Caki2 (cell line): ENCODE measurements at places on chromosomes 16 and 17. TPM values are rescaled to one million over a fixed set of nuclear protein-coding genes. Genes with fewer than 3 reads are reported as not detected.

Gene HOXB9
- 0.84 and 2.1 TPM in 2 replicates for total RNA-seq

Gene KRTAP9-8
- total RNA-seq: not detected in 2 replicates

Gene ATP2C2
- total RNA-seq: not detected in 2 replicates

Gene WFIKKN2
- not detected in 2 replicates for total RNA-seq

Gene CARD14
- total RNA-seq: not detected in 2 replicates

Gene MT3
- total RNA-seq: not detected in 2 replicates

Gene SERPINF2
- total RNA-seq: 0.14 and 0.68 TPM in 2 replicates

Gene FAM20A
- not detected in 2 replicates for total RNA-seq

Gene AIPL1
- not detected in 2 replicates for total RNA-seq

- no peak for DNase-seq
Measured at GRCh38 chr17:3904501-3904900, 11.6 kb upstream of the CAMKK1 start.

- DNase-seq: no peak
Measured at GRCh38 chr16:2842340-2843000, 12.4 kb downstream of the ZG16B start.

- DNase-seq: no peak
Measured at GRCh38 chr16:60818465-60818864, 1217.8 kb downstream of the CDH8 start.

DNA sequence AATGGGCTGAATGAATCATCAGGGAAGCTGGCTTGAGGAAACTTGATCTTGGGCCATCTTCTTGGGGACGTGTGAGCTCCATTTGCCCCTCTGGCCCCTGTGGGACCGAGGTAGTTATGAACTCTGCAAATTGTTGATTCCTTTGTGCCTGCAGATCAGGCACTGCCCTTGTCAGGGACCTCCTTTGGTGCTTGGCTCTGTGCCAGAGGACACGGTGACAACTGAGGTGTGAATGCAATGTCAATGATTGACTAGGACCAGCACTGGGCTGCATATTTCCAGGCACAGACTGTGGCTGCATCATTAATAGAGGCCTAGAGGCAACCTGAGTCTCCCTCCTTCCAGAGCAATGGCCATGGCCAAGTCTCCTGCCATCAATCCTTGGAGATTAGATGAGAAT lies 23.8 kb downstream of the PDILT start:
- DNase-seq: peak; percentile 81

DNA sequence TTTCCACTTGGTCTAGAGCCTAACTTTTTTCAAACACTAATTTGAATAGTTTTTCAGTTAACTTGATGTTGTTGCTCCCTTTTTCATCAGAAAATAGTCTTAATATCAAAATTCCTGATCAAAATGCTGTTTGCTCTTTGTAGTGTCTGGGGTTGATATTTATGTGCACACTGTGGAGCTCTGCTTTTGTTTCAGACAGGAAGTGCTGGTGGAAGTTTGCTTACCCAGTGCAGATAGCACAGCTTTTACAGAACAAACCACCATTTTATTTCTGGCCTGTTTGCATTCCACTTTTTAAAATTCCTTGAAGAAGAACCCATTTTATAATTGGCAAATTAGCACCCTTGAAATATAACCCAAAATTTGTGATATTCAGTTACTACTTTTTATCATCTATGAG lies 125.4 kb downstream of the MRTFB start:
- DNase-seq: no peak

GRCh38 chr17:1467898-1468492 lies 12.0 kb upstream of the CRK start:
- no peak for DNase-seq

- DNase-seq: peak; percentile 88
Measured at GRCh38 chr17:40095944-40096791, 4.2 kb downstream of the NR1D1 start.

DNA sequence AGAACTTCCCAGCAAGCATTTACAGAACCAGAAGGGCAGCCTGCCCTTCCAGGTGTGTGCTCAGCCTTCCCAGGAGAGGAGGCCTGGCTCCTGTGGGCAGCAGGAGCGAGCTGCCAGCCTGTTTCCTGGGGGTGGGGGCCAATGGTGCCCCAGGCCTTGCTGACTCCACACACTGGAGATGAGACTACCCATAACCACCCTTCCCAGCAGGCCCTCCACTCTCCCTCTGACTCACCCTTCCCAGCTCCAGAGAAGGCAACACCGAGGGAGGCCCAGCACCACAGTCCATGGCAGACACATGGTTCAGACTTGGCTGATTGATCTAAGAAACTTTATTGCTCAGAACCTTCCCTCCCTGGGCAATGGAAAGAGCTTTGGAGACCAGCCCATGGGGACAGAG lies 1.8 kb upstream of the PRSS53 start:
- DNase-seq: no peak

DNA sequence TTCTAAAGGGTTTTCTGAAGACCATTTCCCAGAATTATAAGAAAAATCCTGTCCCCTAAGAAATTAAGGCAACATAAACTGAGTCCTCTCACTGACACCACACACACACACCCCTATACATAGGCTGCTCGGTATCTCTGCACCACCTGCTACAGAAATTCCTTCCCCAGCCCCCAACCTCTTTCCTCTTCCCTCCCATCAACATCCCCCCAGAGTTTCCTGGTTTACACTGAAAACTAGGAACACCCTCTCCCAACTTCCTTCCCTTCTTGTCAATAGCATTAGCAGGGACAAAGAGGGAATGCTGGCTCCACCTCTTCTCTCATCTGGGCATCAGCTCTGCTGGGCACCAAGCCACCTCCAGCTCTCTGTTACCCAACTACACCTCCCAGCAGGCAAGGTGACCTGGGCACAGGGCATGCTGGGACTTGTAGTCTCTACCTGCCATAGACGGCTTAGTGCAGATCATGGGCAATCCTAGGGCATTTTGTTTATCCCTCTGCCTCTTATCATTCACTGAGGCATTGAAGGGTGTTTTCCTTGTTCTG lies 15.7 kb downstream of the CAVIN1 start:
- peak; percentile 70 for DNase-seq

DNA sequence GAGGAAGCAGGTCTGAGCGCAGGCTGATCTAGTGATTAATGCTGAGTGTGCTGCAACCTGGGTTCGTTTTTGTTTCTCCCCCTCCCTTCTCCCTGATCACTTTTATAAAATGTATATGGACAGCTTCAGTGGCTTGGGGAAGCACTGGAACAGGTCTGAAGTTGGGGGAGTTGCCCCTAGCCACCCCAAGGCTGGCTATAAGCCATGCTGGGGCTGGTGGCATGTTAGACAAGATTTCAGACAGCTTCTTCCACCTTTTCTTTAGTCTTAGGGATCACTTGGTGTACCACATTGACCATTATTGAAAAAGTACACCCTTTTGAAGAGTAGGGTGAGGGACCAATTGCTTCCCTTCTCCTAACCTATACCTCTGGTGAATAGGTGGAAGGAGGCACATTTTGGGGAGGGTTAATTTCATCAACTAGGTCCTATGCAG lies 3.8 kb upstream of the VAC14 start:
- DNase-seq: no peak

GRCh38 chr16:2761472-2761871 lies 9.0 kb downstream of the SRRM2 start:
- no peak for DNase-seq

GRCh38 chr17:55776271-55776670 lies 25.4 kb downstream of the PCTP start:
- DNase-seq: no peak

DNA sequence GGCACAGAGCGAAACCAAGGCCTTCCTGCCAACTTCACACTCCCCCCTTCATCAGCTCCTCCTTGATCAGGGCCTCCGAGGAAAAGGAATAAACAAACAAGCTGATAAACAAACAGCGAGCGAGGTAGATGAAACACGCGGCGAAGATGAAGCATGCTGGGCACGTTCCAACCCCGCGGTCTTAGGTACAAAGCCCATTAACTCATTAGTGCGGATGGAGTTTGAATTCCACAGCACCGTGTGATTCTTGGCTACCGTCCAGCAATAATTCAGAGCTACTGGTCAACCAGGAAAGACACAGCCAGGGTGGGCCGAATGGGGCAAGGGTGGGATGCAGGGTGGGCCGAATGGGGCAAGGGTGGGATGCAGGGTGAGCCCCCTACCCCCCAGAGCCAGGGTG lies 67.3 kb downstream of the RBFOX3 start:
- DNase-seq: no peak

DNA sequence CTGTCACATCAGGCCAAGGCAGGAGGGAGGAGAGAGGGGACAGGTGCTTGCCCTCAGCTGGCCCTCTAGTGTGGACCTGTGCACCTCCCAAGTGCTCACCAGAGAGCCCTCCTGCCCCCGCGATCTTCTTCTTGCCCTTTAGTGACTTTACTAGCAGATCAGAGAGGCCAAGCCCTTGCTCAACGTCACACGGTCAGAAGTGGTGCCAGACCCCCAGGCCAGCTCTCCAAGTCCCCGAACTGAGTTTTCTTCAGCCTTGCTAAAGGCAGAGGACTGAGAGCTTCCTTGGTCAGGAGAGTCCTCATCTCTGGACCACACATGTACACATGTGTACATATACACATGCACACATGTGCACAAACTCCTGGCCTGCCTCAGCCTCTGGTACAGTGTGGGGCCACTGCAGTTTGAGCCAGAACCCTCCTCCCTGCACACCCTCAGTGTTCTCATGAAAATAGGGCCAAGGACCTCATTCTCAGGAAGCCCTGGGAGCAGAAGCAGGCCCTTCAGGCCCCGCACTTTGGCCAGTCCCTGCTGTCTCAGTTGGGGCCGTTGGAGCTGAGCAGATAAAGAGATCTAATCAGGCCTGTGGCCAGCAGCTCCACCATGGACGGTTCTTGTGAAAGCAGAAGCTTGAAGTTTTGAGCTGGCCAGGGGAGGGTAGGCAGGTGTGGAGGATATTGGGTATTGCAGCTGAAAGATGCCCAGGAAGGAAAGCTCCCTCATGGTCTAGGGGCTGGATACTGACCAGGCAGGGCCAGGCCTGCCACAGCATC lies 7.4 kb upstream of the EPX start:
- no peak for DNase-seq

DNA sequence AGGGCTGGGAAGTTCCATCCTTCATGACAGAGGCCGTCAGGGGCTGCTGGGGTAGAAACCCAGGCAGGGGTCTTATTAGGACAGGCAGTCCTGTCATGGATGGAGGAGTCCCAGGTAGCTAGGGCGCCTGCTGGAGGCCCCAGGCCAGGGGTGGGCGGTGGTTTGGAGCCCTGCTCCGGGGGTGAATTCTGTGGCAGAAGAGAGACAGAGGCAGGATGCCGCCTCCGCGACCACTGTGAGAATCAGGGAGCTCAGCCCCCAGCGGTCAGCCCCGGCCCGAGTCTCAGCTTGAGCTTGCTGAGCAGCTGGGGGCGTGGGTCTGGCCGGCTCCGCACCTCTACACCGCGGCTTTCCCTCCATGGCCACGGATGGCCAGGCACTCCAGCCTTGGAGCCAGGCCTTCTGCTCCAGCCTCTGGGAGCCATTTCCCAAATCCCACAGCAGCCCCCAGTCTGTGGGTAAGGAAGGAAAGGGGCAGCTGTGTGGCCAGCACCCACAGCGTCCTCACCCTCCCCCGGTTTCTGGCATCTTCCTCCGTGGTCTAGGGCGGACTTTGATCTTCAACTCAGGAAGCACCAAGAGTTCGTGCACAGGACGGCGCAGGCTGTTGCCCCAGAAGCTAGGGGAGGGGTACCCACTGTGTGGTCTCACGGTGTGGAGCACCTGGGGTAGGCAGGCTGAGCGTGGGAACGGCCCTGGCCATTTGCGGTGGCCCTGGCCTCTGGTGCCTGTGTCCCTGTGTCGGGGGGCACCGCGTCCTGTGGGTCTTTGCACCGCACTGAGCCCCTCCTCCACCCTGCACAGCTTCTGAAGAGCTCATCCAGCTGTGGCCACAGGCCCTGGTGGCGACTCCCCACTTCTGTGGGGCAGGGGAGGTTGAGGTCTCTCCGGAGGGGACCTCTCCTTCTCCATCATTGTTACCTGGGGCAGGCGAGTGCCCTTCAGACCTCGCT lies 14.1 kb downstream of the CD7 start:
- no peak for DNase-seq

GRCh38 chr16:79714440-79714839 lies 113.9 kb upstream of the MAF start:
- no peak for DNase-seq

DNA sequence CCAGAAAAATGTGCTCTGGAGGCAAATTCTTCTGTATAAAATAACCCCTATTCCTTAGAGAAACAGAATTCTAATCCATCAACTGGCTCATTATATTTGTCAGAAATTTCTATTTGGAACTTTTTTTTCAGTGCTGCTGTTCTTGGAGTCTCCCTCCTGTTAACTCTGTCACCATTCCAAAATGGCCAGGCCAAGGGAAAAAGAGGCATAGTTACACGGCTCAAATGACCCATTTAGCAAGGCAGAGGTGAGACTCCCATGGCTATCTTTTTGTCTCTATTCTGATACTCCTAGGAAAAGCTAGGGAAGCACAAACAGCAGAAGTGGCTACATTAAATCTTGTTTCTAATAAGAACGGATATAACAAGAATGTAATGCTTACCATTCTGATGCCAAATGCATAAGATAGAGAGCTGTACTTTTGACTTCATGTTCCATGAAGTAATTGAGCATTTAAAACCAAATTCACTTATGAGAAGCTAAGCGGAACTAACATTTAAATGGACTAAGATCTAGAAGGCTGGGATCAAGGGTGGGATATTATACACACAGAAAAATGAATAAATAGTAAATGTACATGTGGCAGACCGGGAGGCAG lies 64.4 kb upstream of the CORO6 start:
- no peak for DNase-seq

GRCh38 chr17:57485916-57486881 lies 229.9 kb downstream of the MSI2 start:
- DNase-seq: no peak

DNA sequence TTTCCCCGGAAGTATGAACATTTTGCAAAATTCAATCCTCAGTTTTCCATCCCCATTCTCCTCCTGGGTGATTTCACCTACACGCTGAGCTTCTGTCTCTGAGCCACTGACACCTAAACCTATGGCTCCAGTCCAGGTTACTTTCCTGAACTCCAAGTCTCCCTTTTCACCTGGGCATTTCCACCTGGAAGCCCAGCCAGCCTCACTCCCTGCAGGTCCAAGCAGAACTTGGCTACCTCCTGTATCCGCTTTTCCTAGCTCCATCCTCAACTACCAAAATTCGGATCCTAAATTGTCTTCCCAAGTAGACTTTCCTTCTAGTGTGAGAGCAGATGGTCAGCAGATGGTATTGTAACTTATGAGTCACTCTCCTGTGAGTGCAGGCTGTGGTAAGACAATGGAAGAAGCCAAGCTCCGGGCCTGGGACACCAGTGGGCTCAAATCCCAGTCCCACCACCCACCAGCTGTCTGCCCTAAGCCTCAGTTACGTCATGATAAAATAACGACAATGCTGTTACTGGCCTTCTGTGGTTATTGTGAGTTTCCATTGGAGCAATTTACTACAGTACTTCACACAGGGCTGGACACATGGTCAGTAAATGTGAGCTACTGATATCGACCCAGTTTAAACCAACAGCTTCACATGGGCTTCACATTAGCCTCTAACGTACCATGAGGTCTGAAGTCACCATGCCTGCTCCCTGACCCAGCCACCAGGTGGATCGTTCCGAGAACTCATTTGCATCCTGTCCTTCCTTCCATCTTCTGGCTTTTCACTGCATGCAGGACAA lies 33.3 kb downstream of the PECAM1 start:
- no peak for DNase-seq
